ENCODE measurements at places on chromosomes 6 and 20. TPM values are rescaled to one million over a fixed set of nuclear protein-coding genes. Genes with fewer than 3 reads are reported as not detected.

GRCh38 chr6:76166874-76167273, 94.4 kb upstream of the IMPG1 start:
- no peak for DNase-seq

DNA sequence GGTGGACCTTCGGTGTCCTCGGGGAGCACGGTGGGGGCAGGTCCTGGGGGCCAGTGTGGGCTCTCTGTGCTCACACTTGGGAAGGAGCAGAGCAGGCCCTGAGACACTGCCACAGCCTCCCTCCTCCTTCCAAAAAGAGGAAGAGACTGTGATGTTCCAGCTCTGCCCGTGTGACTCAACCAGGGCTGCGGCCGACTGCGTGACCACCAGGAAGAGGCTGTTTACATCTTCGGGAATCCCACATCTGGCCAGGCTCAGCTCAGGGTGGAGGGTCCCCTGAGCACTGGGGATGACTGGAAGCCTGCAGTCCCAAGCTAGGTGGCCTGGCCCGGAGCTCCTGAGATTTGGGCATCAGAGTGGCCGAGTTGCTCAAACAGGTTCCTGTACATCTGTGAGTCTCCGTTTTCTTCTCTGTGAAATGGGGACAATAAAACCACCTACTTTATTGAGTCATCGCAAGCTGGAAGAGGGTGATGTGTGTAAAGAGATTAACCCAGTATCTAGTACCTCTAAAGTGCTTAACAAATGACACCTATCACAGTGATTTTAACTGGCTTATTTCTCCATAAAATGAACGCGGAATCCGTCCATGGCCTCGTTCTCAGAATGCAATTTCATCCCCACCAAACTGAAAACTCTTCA, 242.1 kb downstream of the DLL1 start:
- no peak for DNase-seq

DNA sequence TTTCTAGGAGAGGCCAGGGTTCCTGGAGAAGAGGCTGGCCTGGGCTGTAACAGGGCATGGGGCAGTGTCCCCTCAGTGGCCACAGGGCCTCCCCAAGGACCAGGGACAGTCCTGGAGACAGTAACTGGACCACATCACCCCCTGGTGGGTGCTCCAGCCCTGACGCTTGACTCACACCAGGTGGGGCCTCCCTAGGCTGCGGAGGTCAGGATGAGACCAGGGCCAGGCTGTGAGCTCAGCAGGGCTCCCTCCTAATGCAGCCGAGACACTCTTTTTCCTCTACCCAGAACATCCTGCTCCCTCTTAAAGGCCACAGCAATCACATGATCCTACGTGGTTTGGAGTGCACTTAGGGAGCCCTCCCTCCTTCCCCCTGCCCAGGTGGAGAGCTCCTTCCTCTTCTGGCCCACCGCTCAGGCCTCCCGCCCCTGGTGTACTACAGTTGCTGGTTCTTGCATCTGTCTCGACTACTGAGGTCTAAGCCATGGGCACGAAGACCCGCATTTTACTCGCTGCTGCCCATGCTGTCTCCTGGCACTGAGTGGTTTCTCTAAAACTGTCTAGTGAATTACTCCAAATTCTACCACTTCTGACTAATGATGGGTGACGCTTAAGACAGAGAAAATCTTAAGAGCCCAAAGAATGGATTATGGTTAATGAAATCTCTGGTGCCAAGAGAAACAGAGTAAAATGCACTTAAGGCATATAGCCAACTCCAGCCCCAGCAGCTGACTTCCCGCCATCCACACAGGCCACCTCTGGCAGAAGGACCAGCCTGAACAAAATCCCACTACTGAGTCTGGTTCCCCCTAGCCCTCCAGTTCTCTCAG, 166.1 kb upstream of the CST7 start:
- peak; percentile 12 for DNase-seq

DNA sequence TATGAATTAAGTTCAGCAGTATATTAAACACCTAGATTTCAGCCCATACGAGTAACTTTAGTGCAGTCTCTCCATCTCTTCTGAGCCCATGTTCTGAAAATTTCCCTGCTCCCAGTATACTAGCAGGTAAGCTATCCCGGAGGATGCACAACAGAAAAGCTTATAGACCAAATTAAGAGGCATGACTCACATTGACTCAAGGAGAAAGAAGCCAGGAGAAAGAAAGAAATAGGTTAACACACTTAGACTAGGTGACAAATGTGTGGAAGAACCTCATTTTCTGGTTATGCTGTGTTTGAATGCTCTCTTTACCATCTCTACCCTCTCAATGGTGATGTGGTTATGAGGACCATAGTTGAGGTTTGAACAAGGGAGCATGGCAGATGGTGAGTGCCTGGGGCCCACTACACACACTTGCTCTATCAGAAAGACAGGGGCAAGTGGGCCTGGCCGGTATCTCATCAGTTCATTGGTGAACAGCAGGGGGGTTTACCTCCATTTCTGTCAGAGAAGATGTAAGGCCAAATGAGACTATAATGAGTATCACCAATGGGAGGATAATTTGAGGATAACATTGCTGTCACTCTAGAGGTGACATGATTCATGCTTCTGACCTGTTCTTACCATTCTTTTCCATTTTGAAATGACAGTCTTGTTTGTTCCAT, 902.3 kb upstream of the FLRT3 start:
- DNase-seq: no peak

GMEB2 gene
- 16.2 TPM for total RNA-seq
